ENCODE measurements at places on chromosomes 3 and 15.

GRCh38 chr3:188215129-188215528, 61.2 kb downstream of the LPP start:
- no peak for DNase-seq

DNA sequence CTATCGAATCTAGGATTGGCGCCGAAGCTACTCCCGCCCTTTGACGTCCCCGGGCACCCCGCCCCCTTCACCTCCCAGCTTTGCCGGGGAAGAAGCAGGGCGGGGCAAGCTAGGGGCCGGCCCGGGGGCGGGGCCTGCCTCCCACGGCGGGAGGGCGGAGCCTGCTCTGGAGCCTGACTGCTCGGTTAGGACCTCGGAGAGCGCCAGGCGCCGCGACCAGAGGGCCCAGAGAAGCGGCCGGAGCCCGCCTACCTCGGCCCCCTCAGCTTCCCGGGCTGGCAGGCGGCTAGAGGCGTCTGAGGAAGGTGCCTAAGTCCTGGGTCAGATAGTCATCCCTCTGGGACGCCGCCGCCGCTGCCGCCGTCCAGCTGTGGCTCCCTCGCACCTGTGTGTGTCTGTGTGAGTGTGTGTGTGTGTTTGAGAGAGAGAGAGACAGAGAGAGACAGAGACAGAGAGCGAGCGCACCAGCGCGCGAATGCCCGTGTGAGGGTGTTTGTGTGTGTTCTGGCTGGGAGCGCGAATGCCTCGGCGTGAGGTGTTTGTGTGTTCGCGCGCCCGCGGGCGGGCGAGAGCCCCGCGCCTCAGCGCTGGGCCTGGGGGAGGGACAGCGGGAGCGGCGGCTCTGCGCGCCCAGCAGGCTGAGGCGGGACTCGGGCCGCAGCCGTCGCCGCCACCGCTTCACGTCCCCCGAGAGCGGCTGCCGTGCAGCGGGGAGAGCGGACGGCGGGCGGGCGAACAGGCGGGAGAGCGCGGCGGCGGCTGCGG, at the start of gene STXBP5L:
STXBP5L (plus strand) TSS at position 176 of the 765 bp plus-strand sequence. CDS start 1,374 bp downstream, outside the sequence.
- peak; percentile 14 for DNase-seq

GRCh38 chr15:97899981-97900380, 60.5 kb upstream of the ARRDC4 start:
- DNase-seq, result no peak

- DNase-seq, result no peak
These were observed 56.8 kb upstream of the LCTL start for GRCh38 chr15:66622591-66623022.

DNA sequence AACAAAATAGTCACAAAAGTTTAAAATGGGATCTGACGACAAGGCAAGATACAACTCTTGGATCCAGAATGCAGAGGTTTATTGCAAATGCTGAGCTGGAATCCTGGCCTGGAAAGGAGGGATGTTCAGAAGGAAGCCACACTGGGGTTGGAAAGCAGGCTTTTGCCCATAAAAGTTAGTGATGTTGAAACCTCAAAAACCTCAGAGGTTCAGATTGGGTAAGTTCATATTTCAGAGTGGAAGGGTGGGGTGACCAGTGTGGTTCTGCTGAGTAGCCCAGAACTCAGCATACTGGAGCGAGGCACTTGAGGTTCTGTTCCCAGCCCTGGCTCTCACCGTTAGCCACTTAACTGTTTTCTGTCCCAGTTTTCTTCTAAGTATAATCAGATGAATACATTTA, 114.0 kb upstream of the OSTN start:
- DNase-seq, result no peak

DNA sequence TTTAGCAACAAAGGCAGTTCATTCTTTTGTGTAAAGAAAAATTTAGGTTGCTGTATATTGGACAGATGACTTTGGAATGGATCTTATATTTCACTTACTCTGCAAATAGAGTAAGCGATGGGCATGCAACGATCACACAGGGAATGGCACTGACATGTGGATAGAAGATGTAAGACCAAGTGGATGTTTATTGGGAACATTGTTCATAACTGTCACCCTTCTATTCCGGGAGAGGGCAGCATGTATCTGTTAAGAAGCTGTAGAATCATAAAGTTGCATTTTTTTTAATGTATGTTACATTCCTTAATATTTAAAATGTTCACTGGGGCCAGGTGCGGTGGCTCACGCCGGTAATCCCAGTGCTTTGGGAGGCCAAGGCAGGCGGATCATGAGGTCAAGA, 41.2 kb downstream of the HPS3 start:
- no peak for DNase-seq

DNA sequence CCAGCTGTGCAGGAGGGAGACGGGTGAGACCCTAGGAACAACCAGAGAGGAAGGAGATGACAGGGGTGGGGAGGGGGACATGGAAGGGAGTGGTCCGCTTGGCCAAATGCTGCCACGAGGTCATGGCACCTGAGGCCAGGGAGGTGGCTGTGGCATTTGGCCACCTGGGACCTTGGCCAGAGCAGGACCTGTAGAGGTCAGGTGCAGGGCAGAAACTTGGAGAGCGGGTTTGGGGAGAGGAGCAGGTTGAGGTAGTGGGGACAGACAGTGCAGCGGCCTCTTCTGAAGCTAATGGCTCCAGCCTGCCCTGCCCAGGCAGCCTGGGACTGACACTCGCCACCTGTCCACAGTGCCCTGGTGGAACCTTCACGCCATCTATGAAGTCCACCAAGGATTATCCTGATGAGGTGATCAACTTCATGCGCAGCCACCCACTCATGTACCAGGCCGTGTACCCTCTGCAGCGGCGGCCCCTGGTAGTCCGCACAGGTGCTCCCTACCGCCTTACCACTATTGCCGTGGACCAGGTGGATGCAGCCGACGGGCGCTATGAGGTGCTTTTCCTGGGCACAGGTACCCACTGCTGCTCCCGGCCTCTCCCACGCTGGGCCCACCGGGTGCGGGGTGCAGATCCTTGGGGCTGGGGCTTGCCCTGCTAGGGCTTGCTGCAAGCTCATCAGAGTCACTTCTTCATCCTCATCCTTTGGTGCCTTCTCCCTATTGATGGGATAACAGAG, 7.0 kb upstream of the GNAT1 start:
- DNase-seq, result no peak

DNA sequence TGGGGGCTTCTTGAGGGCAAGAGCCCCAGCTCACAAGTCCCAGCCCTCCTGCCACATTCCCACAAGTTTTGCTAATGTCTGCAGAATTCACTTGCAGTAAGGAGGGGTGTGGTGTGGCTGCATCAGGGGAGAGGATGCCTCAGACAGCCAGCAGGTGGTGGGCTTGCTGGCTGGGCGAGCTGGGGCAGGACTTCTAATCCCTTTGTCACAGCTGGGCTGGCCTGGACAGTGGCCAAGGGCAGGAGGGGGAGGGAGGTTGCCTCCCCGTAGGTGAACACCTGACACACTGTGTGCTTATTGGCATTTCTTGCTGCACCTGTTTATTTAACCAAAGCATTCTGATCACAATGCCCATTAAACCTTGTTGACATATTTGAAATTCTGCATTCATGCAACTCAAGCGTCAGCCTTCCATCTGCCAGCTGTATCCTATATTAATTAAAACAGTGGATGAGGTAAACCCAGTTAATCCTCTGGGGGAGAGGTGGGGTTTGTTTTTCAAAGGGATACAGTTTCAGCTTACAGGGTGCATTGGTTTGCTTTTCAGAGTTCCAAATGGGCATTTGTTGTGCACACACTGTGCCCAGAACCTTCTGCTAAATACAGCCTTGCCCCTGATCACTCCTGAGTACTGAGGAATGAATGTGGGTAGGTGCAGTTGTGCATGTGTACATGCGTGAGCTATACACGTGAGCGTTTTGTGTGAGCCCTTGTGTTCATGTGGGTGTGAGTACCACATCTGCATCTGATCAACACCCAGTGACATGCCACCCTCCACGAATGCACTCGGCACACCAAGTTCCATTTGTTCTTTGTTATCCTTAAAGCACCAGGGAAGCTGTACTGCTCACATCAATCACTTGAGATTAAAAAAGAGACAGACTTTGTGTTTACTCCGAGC, 268.7 kb downstream of the XXYLT1 start:
- no peak for DNase-seq

GRCh38 chr15:20106026-20106425, 435.6 kb downstream of the GOLGA6L6 start:
- no peak for DNase-seq

DNA sequence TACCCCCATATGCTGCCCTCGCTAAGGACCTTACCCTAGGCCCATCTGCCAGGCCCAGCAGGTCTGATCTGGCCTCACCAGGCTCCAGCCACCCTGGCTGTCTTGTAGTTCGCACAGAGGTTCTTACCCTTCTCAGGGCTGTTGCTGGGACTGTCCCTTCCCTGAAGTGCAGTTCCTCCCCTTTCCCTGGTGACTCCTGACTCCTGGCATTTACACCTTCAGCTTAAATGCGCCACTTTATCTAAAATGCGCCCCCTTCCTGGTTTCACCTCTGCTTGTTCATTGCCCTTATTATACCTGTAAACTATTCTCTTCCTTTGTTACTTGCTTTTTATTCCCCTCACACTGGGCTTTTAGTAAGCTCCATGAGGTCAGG, 835 bp upstream of the TTLL3 start:
- no peak for DNase-seq

GRCh38 chr3:54357301-54357700, 234.9 kb downstream of the CACNA2D3 start:
- no peak for DNase-seq

DNA sequence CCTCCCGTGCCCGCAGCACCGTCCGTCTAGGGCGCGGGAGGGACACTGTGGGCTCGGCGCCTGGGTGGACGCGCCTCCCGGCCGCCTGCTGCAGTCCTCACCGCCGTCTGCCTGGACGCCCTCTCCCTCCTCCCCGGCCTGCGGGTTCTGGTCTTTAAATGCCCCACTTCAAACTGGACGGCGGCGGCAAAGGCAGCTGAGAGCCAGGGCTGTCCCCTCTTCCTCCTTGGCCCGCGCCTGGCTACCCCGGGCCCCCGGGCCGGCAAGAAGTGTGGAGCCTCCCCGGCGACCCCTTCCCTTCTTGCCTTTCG, 426 bp downstream of the CBLB start:
- peak; percentile 16 for DNase-seq

DNA sequence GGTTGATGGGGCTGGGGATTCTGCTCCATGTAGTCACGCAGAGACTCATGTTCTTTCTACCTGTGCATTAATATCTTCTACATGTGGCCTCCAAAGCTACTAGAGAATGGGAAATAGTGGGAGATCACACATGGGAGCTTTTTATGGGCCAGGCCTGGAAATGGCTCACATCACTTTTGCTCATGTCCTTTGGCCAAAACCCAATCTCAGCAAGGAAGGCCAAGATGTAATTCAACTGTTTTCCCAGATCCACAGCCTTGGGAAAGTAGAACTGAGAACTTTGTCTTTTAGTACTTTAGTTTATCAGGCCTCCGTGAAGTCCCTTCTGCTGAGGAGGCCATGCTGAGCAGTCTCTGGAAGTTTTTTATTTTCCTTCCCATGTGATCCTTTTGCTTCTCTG, 73.2 kb upstream of the SLC4A7 start:
- no peak for DNase-seq

DNA sequence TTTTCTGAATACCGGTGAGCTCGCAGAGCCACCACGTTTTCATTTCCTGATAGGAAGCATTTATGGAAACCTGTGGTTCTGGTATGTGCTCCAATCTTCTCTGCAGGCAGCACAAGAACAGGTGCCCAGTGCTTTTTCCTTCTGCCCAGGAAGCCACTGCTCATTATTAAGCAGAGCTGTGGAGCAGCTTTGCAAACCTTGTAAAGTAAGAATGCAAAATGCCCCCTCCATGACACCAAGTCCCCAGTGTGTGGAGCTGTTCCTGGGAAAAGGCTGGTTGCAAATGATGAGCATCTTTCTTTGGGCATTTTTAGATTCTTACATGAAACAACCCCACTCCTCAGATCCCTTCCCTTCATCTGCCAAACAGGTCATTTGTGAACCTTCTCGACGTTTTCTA, 65.7 kb upstream of the MRPL3 start:
- no peak for DNase-seq

DNA sequence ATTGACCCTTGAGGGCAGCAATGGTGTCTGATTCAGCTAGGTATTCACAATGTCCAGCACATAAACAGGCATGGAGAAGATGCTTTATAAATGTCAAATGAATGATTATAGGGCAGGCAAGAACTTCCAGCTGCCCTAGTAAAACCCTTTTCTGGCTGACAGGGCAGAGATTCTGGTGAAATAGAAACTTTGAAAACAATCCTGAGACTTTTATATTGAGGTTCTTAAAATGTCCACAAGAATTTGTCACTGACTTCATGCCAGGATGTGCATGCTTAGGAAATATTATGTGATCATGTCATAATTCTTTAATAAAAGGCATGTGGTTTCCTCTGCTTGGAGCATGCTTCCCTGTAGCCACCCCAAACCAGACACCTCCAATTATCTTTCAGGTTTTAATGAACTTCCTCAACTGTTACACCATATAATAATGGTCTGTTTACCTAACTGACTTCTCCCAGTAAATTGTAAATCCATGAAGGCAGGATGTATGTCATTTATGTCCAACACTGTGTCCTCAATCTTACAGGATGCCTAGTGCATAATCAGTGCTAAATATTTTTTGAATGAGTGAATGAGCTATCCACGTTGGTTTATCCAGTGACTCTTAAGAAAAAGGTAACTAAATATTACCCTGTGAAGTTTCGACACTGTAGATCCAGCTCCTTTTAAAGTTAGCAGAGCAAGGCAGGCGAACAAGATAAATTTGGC, 43.4 kb upstream of the CLRN1 start:
- DNase-seq, result no peak

DNA sequence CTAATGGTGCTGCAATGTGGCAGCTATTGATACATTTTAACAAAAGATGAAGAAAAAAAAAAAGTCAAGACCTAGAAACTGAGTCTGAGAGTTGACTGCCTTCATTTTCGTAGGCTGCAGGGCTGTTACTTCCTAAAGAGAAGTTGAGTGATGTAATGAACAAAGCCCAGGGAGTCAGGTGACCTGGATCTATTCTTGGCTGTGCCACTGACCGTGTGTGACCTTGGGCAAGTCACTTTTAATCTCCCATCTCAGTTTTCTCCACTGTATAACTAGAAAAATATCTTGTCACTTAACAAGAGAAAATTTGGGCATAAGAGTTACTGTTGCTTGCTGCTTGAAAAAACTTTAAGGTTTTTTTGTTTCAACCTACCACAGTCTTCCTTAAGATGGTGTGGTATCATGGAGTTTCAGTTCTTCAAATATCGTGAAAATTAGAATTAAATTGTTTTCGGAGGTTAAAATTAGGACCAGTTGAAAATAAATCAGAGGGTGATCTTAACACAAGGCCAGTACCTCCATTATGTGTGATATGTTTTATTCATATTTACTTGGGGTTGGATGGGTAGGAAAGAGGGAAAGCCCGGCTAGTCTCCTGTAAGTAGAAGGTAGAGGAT, 5.8 kb downstream of the FMN1 start:
- no peak for DNase-seq

- no peak for DNase-seq
These were observed 9.2 kb upstream of the ACAN start for GRCh38 chr15:88794001-88794400.

DNA sequence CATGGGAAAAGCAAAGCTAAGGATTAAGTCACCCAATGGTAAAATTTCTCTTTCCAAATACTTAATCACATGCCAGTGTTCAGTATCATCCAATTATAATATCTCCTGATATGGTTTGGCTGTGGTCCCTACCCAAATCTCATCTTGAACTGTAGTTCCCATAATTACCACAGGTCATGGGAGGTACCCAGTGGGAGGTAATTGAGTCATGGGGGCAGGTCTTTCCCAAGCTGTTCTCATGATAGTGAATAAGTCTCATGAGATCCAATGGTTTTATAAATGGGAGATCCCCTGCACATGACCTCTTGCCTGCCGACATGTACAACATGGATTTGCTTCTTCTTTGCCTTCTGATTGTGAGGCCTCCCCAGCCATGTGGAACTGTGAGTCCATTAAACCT, 26.1 kb upstream of the NMB start:
- no peak for DNase-seq

Measured in activated CD4-positive, alpha-beta T cell treated with anti-CD3 and anti-CD28 coated beads for 1 hour (primary cell).